ENCODE measurements at places on chromosomes 4 and X.

DNA sequence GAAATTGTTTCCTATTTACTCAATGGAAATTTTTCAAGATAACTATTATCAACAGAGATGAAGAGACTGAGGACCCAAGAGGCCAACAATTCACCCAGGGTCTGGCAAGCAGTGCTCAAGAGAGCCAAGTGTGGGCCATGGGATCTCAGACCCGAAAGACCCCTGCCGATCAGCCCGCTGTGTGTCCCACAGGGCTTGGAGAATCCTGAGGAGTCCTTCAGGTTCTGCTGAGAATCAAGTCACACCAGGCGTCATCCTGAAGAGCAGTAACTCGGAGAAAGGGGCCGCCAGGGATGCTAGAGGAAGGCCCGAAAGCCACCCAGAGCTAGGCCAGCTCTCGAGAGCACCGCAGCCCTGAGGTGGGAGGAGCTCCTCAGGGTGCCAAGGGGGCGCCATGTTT, 48.7 kb downstream of the FGFRL1 start:
- no peak for DNase-seq

DNA sequence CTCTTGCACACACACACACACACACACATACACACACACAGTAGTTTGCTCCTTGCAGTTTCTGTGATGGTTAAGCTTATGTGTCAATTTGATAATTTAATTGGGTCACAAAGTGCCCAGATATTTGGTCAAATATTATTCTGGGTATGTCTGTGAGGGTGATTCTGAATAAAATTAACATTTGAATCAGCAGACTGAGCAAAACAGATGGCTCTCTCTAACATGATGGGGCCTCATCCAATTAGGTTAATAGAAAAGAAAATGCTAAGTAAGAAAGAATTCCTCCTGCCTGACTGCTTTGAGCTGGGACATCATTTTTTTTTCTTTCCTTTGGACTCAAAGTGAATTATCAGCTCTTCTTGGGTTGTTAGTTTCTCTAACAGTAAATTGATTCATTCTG, 191.2 kb upstream of the INTU start:
- DNase-seq: no peak

- DNase-seq: no peak
These were observed 192.4 kb downstream of the CCNG2 start for GRCh38 chr4:77349364-77349763.

GRCh38 chr4:2572866-2573265, 36.4 kb downstream of the FAM193A start:
- no peak for DNase-seq

- no peak for DNase-seq
These were observed 4.4 kb upstream of the BGN start for GRCh38 chrX:153490217-153490930.

DNA sequence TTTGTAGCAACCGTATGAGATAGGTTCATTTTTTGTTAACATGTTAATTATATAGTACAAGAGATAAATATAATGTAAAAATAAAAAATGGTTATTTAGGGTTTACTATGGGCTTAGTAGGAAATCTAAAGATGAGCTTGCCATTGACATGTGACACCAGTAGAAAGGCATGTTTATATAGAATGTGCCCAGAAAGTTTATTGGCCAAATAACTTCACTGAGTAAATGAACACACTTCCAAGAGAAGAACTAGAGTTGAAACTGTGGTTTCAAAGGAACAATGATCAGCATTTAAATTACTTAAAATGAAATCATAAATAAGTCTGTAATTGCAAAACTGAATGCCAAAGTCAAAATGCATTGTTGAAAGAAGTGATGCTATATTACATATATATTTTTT, 503.3 kb downstream of the STPG2 start:
- DNase-seq: no peak

GRCh38 chr4:5710065-5710960, 688 bp upstream of the EVC start:
- DNase-seq: no peak

DNA sequence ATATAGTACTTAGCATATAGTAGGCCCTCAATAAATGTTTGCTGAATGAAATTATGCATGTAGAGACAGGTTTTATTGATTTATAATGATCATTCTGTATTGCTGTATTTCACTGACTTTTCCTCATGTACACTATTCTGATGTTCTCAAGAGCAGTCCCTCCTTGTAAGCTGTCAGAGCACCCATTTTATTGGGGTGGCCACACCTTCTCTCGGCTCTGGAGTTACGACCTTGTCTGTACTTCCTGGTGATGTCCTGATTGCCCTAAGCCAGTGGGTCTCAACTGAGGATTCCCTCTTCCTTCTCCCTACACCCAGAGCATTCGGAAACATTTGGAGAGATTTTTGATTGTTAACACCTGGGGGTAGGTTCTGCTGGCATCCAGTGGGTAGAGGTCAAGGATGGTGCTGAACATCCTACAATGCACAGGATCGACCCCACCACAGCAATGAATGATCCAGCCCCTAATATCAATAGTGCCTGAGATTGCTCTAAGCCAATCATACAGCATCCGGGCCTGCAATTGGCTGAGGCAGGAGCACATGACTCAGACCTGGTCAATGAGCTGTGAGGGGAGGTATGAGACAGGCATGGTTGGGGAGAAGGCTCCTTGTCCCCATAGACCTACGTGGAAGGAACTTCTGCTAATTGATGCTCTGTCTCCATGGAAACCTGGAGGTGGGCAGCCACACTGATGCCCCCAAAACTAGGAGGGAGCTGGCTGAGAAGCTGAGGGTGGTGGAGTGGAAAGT, 58.8 kb downstream of the CLDN34 start:
- DNase-seq: no peak

- DNase-seq: no peak
These were observed 38.2 kb upstream of the NUDT6 start for GRCh38 chr4:122960611-122961000.

DNA sequence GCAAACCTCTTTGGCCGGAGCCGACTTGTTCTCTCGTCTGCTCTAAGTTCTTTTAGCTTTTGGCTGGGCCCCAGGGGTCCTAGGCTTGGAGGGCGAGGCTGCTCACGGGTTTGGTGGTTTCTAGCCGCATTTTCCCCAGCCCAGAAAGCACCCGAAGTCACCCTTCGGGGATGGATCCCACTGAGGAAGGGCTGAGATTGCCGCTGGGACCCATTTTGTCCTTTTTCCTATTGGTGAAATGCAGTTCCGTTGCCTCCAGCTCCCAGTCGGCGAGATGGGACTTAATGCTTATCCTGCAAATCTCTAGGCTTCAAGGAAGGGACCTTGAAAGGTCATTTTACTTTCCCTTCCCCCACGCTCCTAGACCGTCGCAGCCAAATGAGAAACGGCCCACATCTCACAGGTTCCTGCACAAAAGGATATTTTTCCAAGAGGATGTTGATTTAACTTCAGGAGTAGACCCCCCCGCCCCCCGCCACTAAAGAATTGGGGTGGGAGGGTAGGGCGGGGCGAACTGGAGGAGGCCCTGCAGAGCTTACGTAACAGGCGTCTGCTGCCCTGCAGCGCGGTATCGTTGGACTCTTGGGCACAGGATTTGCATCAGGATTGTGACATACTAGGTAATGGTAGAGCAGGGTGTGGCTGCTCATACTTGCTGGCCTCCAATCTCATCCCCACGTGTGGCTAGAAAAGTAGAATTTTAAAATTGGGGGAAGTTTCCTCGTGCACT, 564 bp downstream of the PGK1 start:
- no peak for DNase-seq

Measured in D721Med (cell line).